Gastrocnemius medialis (tissue), 4 donors: ENCODE measurements at places on chromosomes 2 and 18.

DNA sequence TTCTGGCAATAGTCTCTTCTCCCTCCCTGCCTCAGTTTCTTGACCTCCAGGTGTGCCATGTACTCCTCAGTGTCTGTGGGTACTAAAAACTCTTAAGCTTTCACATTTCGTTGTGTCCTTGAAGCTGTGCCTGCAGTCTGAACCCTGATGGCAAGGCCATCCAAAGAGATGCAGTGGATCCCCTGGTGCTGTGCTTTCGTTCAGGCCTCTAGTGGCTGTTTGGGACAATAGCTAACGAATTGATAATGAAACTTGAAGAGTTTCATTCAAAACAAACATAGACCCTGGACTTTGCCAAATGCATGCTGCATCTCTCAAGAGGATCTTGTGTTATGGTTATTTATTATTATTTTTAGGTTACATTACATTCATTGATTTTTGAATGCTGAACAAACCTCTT is 523.1 kb upstream of the FSIP2 start:
- DNase-seq, result no peak

- no peak for DNase-seq
Measured at GRCh38 chr2:226079196-226079595, 679.7 kb downstream of the NYAP2 start.

DNA sequence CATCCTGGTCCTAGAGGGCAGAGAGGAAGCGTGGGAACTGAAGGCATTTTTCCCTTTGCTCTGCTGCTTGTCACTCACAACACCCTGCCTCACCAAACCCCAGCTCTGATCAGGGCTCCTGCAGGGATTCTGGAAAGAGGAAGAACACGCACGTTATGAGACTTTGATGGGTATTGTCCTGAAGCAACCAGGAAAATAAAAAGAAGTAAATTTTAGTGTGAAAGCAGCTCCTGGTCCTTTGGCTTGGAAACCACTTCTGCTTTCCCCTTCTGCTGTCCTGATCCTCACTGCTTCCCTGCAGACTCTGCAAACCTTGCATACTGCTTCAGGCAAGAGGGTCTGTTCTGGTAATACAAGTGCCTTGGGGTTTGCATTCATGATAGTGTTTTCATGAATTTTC is 164.1 kb downstream of the SLC8A1 start:
- DNase-seq, result no peak

GRCh38 chr2:122061206-122061605 is 305.8 kb downstream of the TSN start:
- DNase-seq, result no peak

DNA sequence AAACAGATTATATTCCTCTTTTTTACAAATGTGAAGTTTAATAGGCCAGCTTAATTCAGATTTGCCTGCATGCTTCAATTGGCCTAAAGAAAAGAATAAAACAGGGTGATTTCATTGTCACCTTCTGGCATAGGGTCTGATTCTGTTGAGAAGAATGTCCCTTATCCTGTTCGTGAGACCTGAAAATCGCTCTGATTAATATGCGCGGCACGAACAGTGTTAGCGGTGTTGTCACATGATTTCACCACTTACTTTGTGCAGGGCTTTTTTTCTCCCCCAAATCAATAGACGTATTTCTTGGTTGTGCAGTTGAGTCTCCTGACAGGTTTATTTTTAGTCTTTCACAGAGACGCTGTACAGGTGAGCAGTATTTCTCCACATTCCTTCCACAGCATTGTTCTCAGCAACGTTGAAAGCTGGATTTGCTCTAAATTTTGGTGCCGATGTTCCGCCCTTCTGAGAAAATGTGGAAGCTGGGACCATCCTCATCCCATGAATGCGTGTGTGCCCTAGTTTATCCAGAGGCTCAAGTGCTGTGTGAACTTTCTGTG is 81.9 kb downstream of the ITGB1BP1 start:
- no peak for DNase-seq

DNA sequence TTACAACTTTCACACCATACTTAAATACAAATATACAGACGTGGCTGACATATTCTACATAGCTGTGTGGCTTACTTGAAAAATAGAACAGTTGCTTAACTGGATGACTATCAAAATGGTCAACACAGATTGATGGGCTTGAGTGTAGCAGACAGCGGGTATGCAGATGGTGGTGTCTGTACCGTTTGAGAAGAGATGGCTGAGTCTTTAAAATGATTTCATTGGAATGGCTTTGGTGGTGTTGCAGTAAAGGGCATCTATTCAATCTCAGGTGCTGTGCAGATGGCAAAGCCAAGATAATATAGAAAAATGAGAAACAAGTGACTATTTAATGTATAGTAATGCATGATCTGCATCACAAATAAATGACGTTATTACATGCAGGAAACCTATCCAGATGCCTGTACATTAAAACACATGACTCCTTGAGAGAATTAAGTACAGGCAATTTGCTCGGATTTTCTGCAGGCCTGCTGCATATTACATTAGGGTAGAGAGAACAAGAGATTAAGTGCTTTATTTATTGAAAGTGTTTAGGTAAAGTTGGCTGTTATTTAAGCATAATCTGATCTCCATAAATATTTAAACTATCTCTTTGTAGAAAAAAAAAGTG is 68.5 kb downstream of the AGPS start:
- no peak for DNase-seq

GRCh38 chr2:34815052-34815741 is 1216.1 kb upstream of the FAM98A start:
- DNase-seq, result no peak

- no peak for DNase-seq
Measured at GRCh38 chr2:111626037-111626864, 257.7 kb downstream of the ANAPC1 start.

DNA sequence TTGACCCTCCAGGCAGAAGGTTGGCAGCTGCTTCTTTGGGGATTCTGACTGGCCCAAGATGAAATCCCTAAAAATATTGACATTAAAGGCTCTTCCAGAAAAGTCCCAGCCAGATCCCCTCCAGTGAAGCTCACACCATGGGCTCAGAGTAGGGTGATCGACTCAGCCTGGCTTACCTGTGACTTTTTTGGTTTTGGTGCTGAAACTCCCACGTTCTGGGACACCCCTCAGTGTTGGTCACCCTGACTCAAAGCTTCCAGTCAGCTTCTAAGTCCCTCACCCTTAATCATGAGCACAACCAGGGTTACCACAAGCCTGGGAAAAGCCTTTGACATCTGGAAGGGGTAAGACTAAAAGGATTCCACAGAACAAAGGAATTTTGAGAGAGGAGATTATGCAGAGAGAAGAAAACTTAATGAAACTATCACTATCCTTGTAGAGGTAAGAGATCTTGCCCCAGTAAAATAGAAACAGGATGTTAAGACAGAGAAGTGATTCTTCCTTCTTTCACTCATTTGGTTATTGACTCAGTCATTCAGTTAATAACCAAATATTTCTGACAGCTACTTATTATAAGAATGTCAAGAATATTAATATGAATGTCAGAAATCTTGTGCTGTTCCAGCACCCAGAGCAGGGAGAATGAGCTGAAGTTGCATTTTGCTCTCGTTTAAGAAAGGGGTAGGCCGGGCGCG is 66.8 kb upstream of the SEC11C start:
- no peak for DNase-seq

DNA sequence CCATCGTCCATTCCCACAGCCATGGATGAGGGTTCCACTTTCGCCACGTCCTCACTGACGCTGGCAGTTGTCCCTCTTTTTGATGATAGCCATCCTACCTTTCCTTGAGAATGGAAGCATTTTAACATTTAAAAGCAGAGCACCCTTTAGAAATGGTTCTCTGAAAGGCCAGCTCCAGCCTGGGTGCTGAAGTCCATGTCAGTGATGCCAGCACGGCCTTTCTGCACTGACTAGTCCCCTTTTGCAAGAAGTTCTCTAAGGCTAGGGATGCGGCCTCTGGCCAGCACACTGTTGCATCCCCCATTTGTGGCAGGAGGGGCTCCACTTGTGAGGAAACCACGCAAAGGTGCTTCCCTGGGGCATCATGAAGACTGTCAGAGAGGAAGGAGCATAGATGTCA is 203.5 kb downstream of the MGAT5 start:
- no peak for DNase-seq

- no peak for DNase-seq
Measured at GRCh38 chr2:98483257-98483861, 38.7 kb downstream of the INPP4A start.

DNA sequence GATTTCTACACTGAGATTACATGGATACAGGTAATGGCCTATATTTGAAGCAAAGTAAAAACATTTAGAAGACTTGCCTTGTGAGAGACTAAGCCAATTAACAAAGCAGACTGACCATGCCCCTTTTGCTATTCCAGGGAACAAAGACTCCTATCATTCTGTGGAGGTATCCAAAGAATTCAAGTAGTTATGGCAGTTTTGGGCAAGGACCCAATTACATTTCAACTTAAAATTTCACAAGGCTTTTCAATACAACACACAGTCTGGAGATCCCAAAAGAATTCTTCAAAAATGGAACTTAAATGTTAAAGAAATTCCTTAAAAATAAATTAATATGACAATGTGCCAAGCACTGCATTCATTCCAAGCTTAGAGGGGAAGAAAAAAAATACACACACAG is 109.2 kb upstream of the CHRNA1 start:
- DNase-seq, result no peak

GRCh38 chr2:149877074-149877473 is 289.5 kb upstream of the MMADHC start:
- no peak for DNase-seq
